Glutamatergic neuron (in vitro differentiated cells): ENCODE measurements at places on chromosomes 4 and X. TPM values are rescaled to one million over a fixed set of nuclear protein-coding genes. Genes with fewer than 3 reads are reported as not detected.

DNA sequence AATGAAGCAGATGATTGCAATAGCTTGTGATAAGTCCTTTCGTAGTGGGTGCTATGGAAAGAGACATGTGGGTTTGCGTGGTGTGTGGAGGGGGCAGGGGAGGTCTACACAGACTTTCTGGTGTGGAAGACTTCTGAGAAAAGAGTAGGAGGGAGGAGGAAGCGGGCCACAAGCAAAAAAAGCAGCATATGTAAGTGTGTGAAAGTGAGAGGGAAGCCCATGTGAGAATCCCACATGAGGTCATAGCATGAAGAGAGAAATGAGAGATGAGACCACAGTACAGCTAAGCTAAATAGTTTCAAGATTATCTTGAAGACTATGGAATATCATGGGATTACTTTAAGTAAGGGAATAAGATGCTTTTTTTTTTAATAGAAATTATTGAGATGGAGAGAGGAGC, 2039.9 kb upstream of the TENM3 start:
- no peak for DNase-seq
- H3K4me1 ChIP-seq = no peaks in the 10 kb centered on the region
- H3K27ac ChIP-seq = no peak overlapping the region
- H3K4me3 ChIP-seq = no peak overlapping the region
- H3K36me3 ChIP-seq = no peaks in the 10 kb centered on the region

The COL25A1 gene
- total RNA-seq = 1.1 TPM

- no peak for DNase-seq
- H3K27ac ChIP-seq = no peak overlapping the region
- no peaks in the 10 kb centered on the region for H3K4me1 ChIP-seq
- no peak overlapping the region for H3K4me3 ChIP-seq
Measured at GRCh38 chr4:184462724-184463123, 11.6 kb downstream of the IRF2 start.

DNA sequence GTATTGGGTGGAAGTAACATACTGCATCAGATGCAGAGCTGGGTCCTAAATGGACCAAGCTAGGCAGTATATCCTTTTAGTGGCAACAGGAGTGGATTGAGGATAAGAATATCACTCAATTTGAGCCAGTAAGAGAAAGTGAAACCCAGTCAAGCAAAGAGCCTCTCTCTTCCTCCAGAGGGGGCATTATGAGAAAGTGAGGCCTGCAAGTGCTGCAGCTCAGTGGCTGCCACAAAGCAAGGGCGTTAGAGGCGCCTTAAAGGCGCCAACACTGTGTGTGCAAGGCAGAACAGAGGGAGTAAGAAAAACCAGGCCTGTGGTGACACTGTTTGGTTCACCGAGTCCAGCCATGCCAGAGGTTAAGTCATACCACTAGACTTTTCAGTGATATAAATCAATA, 17.5 kb downstream of the STX18 start:
- H3K27ac ChIP-seq = no peak overlapping the region
- H3K27me3 ChIP-seq = no peaks in the 10 kb centered on the region
- no peak overlapping the region for H3K4me3 ChIP-seq
- H3K36me3 ChIP-seq = no peaks in the 10 kb centered on the region
- DNase-seq = no peak

DNA sequence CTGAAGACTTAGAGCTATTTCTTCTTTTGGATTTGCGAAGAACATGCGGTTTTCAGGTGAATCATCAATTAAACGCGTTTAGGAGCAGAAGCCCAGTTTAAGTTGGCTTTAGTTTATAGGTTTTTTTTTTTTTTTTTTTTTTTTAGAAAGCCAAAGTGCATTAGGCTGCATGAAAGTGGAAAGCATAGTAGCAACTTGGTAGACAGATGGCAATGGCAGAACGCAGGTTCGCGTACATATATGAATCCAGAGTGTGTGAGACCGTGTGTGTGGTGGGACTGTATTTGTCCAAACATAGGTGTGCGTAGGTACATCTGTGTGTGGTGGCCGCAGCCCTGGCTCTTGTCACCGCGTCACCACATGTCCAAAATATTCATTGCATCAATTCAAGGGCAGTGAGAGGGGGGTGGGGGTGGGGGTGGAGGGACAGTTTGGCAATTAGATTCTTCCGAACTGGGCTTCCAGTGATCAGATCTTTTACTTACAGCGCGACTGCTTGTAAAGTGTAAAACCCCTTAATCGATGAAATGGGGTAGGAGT, 901 bp downstream of the JADE1 start:
- DNase-seq = no peak
- peaks cover 4% of the 10 kb centered on the region for H3K27me3 ChIP-seq
- H3K27ac ChIP-seq = peak overlapping the region; percentile 93
- H3K4me1 ChIP-seq = peaks cover 3% of the 10 kb centered on the region
- H3K36me3 ChIP-seq = no peaks in the 10 kb centered on the region

The SHROOM4 gene
- 0.96 TPM for total RNA-seq

- peak; percentile 68 for DNase-seq
- H3K4me1 ChIP-seq = no peaks in the 10 kb centered on the region
- H3K4me3 ChIP-seq = peak overlapping the region; percentile 83
- no peak overlapping the region for H3K27ac ChIP-seq
Measured at GRCh38 chr4:663438-664428, 10.3 kb downstream of the ATP5ME start.

The ENPEP gene
- 2.4 TPM for total RNA-seq

DNA sequence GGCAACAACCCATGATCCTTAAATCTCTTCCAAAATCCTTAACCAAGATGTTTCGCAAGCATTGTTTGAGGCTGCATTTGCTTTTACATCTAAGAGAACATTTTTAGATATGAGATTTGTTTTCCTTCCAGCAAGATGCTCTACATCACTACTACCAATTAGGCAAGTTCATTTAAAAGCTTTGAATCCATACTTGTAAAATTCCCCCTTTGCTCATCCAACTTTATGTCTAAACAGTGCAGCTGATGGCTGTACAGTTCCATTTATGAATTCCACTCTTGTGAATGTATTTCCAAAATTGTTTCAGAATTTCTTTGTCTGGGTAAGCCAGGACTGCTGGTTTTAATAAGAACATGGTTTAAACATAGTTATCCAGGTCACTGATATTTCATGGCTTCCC, 31.5 kb downstream of the RAI2 start:
- no peak for DNase-seq
- no peaks in the 10 kb centered on the region for H3K36me3 ChIP-seq
- H3K27ac ChIP-seq = no peak overlapping the region
- H3K4me1 ChIP-seq = no peaks in the 10 kb centered on the region

GRCh38 chr4:122091836-122092405, 60.2 kb upstream of the BLTP1 start:
- no peaks in the 10 kb centered on the region for H3K36me3 ChIP-seq
- no peak overlapping the region for H3K27ac ChIP-seq
- no peaks in the 10 kb centered on the region for H3K4me1 ChIP-seq
- no peak for DNase-seq
- H3K27me3 ChIP-seq = peaks cover 5% of the 10 kb centered on the region

DNA sequence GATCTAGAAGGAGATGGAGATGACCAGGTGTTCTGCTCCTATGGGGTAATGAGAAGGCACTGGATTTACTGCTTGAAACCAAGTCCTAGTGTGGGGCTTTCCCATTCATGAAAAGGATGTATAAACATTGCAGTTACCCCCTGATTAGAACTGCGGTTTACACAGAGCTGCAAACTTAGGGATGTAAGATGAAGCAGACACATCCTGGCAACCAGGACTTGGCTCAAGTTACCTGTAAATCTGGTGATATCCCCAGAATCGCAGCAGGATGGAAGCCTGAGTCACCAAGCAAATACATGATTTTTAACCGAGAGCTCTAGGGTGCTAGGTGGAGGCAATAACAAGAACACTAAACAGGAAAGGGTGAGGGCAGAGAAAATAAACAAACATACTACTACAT, 178.6 kb upstream of the MAMLD1 start:
- no peak for DNase-seq
- H3K4me1 ChIP-seq = no peaks in the 10 kb centered on the region
- no peak overlapping the region for H3K4me3 ChIP-seq
- H3K36me3 ChIP-seq = no peaks in the 10 kb centered on the region
- no peak overlapping the region for H3K27ac ChIP-seq
- peaks cover 2% of the 10 kb centered on the region for H3K27me3 ChIP-seq

The CCDC149 gene
- 5.2 TPM for total RNA-seq

GRCh38 chr4:41360214-41360920, 103.6 kb downstream of the UCHL1 start:
- no peak overlapping the region for H3K27ac ChIP-seq
- H3K36me3 ChIP-seq = peaks cover 4% of the 10 kb centered on the region
- peak overlapping the region; percentile 81 for H3K4me3 ChIP-seq
- peak; percentile 83 for DNase-seq
- peaks cover 24% of the 10 kb centered on the region for H3K4me1 ChIP-seq

The GLUD2 gene
- total RNA-seq = 0.27 TPM

GRCh38 chrX:119783026-119783425, 8.4 kb downstream of the RPL39 start:
- no peak for DNase-seq
- H3K36me3 ChIP-seq = no peaks in the 10 kb centered on the region
- H3K4me1 ChIP-seq = no peaks in the 10 kb centered on the region
- no peaks in the 10 kb centered on the region for H3K27me3 ChIP-seq
- H3K4me3 ChIP-seq = no peak overlapping the region

The PRKG2 gene
- total RNA-seq = 29.7 TPM

- H3K27ac ChIP-seq = no peak overlapping the region
- no peak overlapping the region for H3K4me3 ChIP-seq
- no peaks in the 10 kb centered on the region for H3K36me3 ChIP-seq
- H3K4me1 ChIP-seq = no peaks in the 10 kb centered on the region
Measured at GRCh38 chr4:11799196-11799595, 370.5 kb upstream of the HS3ST1 start.

DNA sequence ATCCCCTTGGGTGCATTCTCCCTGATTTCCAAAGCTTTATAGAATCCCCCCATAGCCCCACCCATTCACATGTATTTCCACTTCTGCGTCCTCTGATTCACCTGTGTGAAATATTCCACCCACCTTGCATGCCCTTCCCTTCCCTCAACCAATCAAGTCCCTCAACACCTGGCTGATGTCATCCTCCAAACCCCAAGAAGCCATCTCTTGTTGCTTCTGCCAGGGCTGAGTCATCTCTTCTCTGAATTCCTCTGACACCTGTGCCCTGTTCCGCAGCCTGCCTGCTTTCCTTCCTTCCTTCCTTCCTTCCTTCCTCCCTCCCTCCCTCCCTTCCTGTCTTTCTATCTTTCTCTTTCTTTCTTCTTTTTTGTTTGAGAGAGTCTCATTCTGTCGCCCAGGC, 9.9 kb downstream of the CRMP1 start:
- peaks cover 28% of the 10 kb centered on the region for H3K27me3 ChIP-seq
- H3K36me3 ChIP-seq = peaks cover 6% of the 10 kb centered on the region
- DNase-seq = no peak
- peak overlapping the region; percentile 41 for H3K27ac ChIP-seq
- H3K4me3 ChIP-seq = peak overlapping the region; percentile 75

The TMEM184C gene
- 31.6 TPM for total RNA-seq

GRCh38 chrX:100863326-100863864, 10.8 kb downstream of the NOX1 start:
- no peak overlapping the region for H3K27ac ChIP-seq
- H3K36me3 ChIP-seq = no peaks in the 10 kb centered on the region
- H3K27me3 ChIP-seq = no peaks in the 10 kb centered on the region
- no peak overlapping the region for H3K4me3 ChIP-seq

DNA sequence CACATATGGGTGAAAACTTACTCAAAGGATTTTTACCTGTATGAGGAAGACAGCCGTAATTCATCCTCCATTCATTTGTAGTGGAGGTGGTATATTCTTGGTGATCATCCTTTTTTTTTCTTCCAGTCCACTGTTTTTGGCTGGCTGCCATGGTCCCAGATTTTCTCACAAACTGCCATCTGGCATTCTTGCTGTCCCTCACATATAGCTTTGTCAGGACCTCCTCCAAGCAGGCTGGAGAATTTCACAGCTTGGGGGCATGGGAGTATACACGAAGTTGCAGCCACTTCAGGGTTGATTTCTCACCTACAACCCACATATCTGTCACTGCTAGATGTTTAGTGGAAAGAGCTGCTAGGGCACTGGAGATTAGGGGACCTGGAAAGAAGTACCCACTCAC, 401.0 kb downstream of the IL1RAPL1 start:
- H3K4me3 ChIP-seq = no peak overlapping the region
- peak; percentile 46 for DNase-seq
- H3K27me3 ChIP-seq = no peaks in the 10 kb centered on the region
- H3K27ac ChIP-seq = peak overlapping the region; percentile 33
- H3K4me1 ChIP-seq = peaks cover 6% of the 10 kb centered on the region

DNA sequence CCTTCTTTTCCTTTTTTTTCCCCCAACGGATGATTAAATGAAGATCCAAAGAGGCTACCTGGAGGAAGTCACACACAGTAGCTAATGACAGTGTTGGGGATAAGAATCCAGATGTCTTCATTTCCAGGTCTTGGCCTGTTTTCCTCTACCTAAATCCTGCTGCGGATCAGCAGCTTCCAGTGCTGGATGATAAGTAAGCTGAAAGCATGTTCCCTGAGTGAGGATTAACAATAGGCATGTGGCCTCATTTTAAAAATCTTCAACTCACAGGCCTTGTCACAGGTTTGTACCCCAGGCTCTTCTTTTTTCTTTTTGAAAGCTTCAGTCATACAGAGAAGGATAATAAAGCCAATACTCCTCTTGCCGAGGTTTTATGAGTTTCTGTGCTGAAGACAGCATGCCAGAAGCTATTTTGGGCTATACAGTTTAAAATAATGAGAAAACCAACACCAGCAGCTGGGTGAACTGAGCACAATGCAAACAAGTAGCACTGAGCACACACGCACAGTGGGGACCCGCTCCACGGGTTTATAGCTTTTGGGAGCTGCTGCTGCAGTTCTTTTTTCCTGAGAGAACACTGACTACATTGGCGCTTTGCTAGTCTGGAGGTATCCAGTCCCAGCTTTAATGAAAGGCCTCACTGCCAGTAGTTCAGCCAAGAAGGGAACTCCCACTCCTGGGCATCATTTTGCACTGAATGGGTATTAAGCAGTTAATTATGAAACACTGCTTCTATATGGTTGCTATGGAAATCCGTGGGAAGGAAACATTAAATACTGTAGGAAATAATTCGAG, 184.2 kb upstream of the CTSO start:
- no peak overlapping the region for H3K27ac ChIP-seq
- H3K36me3 ChIP-seq = no peaks in the 10 kb centered on the region
- DNase-seq = no peak
- H3K27me3 ChIP-seq = no peaks in the 10 kb centered on the region
- H3K4me1 ChIP-seq = no peaks in the 10 kb centered on the region
- no peak overlapping the region for H3K4me3 ChIP-seq
